CD4-positive, alpha-beta T cell treated with Interleukin-10 for 1 hour (primary cell): ENCODE measurements at places on chromosomes 1 and 21.

- DNase-seq: no peak
These were observed 105.9 kb upstream of the EDEM3 start for GRCh38 chr1:184860535-184860934.

- DNase-seq: no peak
These were observed 39.7 kb upstream of the TIAM1 start for GRCh38 chr21:31383770-31384169.

DNA sequence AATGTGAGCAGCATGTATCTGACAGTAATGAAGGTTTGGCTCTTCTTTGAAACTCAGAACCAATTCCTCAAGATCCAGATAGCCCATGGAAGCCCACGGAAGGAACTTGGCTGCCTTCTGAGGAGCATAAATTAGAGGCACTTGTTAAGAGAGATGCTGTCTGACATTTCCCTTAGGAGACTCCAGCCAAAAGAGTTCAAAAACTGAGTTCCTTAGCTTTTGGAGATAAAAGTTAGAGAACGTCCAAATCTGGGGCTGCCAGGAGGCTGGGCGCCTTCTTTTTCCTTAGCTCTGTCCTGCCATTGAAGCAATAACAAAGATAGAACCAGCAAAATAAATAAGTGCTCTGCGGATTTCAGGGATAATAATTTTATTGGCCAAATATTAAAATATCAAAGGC is 439.6 kb upstream of the USP24 start:
- no peak for DNase-seq

GRCh38 chr21:34630536-34631143 is 15.7 kb upstream of the RCAN1 start:
- DNase-seq: peak; percentile 64

GRCh38 chr1:163863731-163864130 is 542.0 kb downstream of the NUF2 start:
- DNase-seq: no peak

DNA sequence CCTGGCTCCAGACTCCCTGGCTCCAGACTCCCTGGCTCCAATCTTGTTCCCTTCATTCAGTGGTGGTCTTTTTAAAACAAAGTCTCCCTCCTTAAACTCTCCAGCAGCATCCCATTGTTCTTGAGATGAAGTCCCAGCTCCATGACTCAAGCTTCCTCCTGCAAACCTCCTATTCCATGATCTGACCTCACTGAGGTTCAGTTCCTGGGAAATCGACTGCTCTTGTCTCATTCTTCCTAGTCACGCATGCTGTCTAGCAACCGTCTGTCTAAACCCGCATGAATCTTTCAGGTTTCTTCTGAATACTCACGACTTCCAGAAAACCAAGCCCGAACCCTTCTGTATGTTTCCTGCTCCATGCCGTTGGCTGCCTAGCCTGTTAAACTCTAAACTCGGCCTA is 91.9 kb downstream of the RAVER2 start:
- DNase-seq: no peak

- peak; percentile 35 for DNase-seq
These were observed 1178.6 kb downstream of the MRPL39 start for GRCh38 chr21:24428591-24429199.

- DNase-seq: no peak
These were observed 29.3 kb upstream of the ERO1B start for GRCh38 chr1:236311040-236311439.

DNA sequence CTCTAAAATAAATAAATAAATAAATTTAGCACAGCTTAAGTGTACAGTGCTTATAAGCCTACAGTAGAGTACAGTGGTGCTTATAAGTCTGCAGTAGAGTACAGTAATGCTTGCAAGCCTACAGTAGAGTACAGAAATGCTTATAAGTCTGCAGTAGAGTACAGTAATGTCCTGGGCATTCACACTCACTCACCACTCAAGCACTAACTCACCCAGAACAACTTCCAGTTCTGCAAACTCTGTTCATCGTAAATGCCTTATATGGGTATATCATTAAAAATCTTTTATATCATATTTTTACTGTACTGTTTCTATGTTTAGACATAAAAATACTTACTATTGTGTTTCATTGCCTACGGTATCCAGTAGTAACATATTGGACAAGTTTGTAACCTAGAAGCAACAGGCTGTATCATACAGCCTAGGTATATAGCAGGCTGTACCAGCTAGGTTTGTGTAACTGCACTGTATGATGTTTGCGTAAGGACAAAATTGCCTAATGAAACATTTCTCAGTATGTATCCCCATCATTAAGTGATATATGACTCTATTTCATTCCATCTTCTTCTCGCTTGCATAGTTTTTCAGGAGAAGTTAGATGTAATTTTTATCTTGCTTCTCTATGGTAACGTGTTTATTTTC is 14.0 kb upstream of the S100B start:
- no peak for DNase-seq

DNA sequence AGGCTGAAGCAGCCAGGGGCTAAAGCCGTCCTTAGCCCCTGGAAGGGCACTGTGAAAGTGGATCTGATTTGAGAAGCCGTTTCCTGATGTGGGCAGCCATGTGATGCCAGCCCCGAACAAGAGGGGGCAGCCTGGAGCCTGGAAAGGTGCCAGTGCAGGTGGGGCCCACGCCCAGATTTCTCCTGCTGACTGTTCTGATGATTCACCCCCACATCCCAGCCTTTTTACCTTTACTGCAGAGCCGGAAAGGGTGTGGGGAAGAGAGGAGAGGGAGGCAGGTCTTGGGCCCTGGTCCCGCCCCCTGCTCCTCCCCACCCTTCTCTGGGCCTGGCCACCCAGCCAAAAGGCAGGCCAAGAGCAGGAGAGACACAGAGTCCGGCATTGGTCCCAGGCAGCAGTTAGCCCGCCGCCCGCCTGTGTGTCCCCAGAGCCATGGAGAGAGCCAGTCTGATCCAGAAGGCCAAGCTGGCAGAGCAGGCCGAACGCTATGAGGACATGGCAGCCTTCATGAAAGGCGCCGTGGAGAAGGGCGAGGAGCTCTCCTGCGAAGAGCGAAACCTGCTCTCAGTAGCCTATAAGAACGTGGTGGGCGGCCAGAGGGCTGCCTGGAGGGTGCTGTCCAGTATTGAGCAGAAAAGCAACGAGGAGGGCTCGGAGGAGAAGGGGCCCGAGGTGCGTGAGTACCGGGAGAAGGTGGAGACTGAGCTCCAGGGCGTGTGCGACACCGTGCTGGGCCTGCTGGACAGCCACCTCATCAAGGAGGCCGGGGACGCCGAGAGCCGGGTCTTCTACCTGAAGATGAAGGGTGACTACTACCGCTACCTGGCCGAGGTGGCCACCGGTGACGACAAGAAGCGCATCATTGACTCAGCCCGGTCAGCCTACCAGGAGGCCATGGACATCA is at the start of gene SFN:
Gene SFN (plus strand): TSS at position 369 of the 904 bp plus-strand sequence. CDS start 64 bp downstream, at position 433.
- peak; percentile 58 for DNase-seq

DNA sequence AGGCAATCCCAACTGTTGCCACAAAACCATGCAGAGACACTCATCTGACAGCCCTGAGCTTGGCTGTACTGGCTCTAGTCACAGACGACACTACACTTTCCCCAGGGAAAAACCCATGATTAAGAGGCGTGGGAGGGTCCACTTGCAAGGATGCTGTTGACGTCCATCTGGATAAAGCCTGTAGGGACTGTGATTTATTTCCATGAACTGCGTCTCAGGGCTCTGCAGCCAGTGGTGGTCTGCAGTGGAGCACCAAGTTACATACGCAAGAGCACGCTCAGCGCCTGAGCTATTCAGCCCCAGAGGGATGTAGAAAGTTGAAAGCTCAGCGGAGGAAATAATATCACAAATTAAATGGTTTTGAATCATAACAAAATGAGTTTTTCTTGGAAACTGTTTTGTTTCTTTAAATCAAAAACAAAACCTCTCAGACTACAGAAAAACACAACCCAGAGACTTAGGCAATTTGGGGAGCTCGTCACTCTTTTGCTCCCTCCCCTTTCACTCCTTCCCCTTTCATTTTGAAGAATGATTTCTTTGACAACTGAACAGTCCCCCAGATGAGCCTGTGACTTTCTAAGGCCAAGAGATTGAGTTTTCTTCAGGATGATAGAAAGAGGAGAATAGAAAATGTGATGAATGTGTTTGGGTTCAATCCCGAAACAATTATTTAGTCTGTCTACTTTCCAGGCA is 71.2 kb downstream of the NGF start:
- no peak for DNase-seq

DNA sequence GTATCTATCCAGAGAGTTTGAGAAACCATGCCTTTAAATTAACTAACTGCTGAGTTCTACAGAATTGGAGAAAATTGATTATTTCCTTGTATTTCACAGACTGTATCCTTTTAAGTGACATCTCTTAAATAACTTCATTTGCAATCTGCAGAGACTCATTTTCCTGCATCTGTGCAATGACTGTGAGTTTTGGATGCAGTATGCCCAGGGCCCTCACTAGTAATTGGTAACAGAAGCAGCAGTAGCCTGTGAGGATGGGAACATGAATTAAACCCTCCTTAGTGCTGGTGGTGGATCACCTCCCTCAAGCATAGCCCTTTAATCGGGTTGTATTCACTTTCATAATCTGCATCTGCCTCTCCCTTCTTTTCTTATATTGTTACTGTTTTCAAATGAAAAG is 21.7 kb upstream of the SH3D21 start:
- no peak for DNase-seq

- DNase-seq: peak; percentile 44
These were observed 25.5 kb upstream of the IL10 start for GRCh38 chr1:206797534-206798383.

GRCh38 chr21:45640888-45641479 is 2.5 kb upstream of the PCBP3 start:
- peak; percentile 36 for DNase-seq

GRCh38 chr1:7707527-7707926 is 63.6 kb upstream of the VAMP3 start:
- DNase-seq: no peak

DNA sequence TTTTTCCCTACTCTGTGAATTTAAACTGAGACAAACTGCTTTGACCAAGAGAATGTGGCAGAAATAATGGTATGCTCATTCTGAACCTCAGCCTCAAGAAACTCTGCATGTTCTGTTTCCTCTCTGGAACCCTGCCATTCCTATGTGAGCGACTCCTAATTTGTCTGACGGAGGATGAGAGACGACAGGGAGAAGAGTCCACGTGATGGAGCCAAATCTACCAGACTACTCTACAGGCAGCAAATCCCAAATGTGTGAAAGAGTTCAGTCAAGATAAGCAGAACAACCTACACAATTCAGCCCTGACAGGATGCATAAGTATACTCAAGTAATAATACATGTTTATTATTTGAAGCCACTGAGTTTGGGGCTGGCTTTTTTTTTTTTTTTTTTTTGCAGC is 153.5 kb downstream of the DPYD start:
- DNase-seq: no peak

GRCh38 chr1:246064891-246065290 is 442.2 kb downstream of the SMYD3 start:
- DNase-seq: no peak

- no peak for DNase-seq
These were observed 12.4 kb downstream of the ALX3 start for GRCh38 chr1:110057963-110058518.

GRCh38 chr1:61076728-61077675 is 5.4 kb upstream of the NFIA start:
- peak; percentile 88 for DNase-seq

- DNase-seq: peak; percentile 17
These were observed 304 bp downstream of the PLPPR5 start for GRCh38 chr1:99004254-99004860.

GRCh38 chr1:54118704-54119103 is 34.1 kb downstream of the CDCP2 start:
- DNase-seq: no peak

GRCh38 chr1:200437556-200438203 is 27.8 kb upstream of the ZNF281 start:
- peak; percentile 28 for DNase-seq

DNA sequence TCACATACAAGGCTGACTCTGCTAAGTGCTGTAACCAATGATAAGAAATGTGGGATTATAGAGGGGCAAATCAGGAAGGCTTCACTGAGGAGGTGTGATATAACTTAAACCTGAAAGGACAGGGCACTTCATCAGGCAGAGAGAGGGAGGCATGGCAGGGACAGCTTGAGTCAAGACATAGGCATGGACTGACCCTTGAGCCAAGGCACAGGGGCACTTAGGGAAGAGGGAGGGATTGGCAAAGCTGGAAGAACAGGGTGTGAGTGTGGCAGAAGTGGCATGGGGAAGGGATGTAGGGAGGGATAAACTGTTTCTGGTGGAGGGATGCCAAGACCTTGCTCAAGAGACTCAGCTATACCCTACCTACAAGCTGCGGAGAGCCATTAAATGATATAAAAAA is 81.3 kb downstream of the PLXNA2 start:
- no peak for DNase-seq

DNA sequence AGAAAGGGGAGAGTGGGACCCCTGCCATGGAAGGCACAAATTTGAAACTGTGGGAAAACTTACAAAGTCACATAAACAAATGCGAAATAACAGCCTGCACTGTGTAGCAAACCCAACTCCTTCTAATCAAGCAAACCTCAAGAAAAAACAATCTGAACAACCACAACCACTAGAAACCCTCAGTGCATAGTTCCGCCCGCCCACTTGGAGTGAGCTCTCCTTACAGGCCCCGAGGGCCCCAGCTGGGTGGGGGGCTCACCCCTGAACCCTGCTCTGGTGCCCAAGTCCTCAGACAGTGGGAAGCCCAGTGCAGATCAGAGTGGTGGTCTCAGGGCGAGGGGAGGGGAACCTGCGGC is 931 bp upstream of the MXRA8 start:
- no peak for DNase-seq

- no peak for DNase-seq
These were observed 31.9 kb downstream of the TRIM33 start for GRCh38 chr1:114479134-114479533.

GRCh38 chr1:187794561-187794960 is 965.8 kb downstream of the PLA2G4A start:
- no peak for DNase-seq

DNA sequence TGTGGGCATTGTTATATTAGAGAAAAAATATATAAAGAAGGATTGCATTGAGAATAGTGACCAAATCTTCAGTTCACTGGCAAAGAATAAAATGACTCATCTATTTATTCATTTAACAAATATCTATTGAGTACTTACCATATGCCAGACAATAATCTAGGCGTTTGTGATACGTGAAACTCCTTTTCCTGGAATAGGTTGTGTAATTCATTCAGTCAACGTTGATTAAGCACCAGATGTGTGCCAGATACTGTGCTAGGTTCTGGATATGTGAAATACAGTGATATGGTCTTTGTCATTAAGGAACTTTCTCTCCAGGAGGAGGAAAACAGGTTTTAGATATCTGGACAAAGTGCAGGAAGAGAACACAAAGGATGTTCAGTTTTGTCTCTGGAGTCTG is 344.5 kb downstream of the RWDD3 start:
- DNase-seq: no peak

- no peak for DNase-seq
These were observed 4.8 kb downstream of the TCHH start for GRCh38 chr1:152110365-152110859.

GRCh38 chr1:17056551-17056950 is 2.7 kb upstream of the SDHB start:
- DNase-seq: no peak

GRCh38 chr1:48946070-48946469 is 169.4 kb upstream of the BEND5 start:
- DNase-seq: no peak

- no peak for DNase-seq
These were observed 85.9 kb downstream of the ZNF281 start for GRCh38 chr1:200323856-200324400.

GRCh38 chr1:18723206-18723605 is 92.6 kb downstream of the PAX7 start:
- DNase-seq: no peak

GRCh38 chr21:45151445-45152160 is 77.2 kb downstream of the ADARB1 start:
- no peak for DNase-seq

- DNase-seq: no peak
These were observed 1.2 kb upstream of the CRCT1 start for GRCh38 chr1:152513081-152513480.
